ENCODE measurements at places on chromosomes 5 and 9. TPM values are rescaled to one million over a fixed set of nuclear protein-coding genes. Genes with fewer than 3 reads are reported as not detected.

- H3K27ac ChIP-seq = no peak overlapping the region
- no peak for DNase-seq
- no peaks in the 10 kb centered on the region for H3K4me1 ChIP-seq
- H3K36me3 ChIP-seq = peaks cover 21% of the 10 kb centered on the region
Measured at GRCh38 chr9:32434892-32435291, 50.4 kb downstream of the ACO1 start.

The PCDHB8 gene
- 3.9 TPM for total RNA-seq

GRCh38 chr9:35656348-35656747 lies 1.5 kb downstream of the RMRP start:
- peak overlapping the region; percentile 99 for H3K27ac ChIP-seq
- peaks cover 39% of the 10 kb centered on the region for H3K4me1 ChIP-seq
- peaks cover 6% of the 10 kb centered on the region for H3K27me3 ChIP-seq
- H3K36me3 ChIP-seq = peaks cover 12% of the 10 kb centered on the region
- H3K4me3 ChIP-seq = peak overlapping the region; percentile 86
- DNase-seq = no peak

- peaks cover 24% of the 10 kb centered on the region for H3K4me1 ChIP-seq
- no peak for DNase-seq
- H3K27ac ChIP-seq = no peak overlapping the region
Measured at GRCh38 chr5:134552301-134552700, 26.8 kb downstream of the JADE2 start.

- H3K27ac ChIP-seq = no peak overlapping the region
- no peaks in the 10 kb centered on the region for H3K4me1 ChIP-seq
- no peaks in the 10 kb centered on the region for H3K36me3 ChIP-seq
- no peak overlapping the region for H3K4me3 ChIP-seq
- no peaks in the 10 kb centered on the region for H3K27me3 ChIP-seq
Measured at GRCh38 chr5:100464418-100464817, 70.8 kb upstream of the FAM174A start.

- H3K27ac ChIP-seq = no peak overlapping the region
- H3K36me3 ChIP-seq = no peaks in the 10 kb centered on the region
- peaks cover 7% of the 10 kb centered on the region for H3K4me1 ChIP-seq
- DNase-seq = no peak
- H3K27me3 ChIP-seq = no peaks in the 10 kb centered on the region
Measured at GRCh38 chr9:128718047-128718446, 5.9 kb downstream of the ZDHHC12 start.

GRCh38 chr9:89942643-89943042 lies 337.8 kb downstream of the GADD45G start:
- no peaks in the 10 kb centered on the region for H3K36me3 ChIP-seq
- H3K4me1 ChIP-seq = peaks cover 19% of the 10 kb centered on the region
- H3K27ac ChIP-seq = peak overlapping the region; percentile 25
- peak; percentile 36 for DNase-seq

All from type B pancreatic cell (in vitro differentiated cells).